ENCODE measurements at places on chromosomes 6 and 20. TPM values are rescaled to one million over a fixed set of nuclear protein-coding genes. Genes with fewer than 3 reads are reported as not detected.

DNA sequence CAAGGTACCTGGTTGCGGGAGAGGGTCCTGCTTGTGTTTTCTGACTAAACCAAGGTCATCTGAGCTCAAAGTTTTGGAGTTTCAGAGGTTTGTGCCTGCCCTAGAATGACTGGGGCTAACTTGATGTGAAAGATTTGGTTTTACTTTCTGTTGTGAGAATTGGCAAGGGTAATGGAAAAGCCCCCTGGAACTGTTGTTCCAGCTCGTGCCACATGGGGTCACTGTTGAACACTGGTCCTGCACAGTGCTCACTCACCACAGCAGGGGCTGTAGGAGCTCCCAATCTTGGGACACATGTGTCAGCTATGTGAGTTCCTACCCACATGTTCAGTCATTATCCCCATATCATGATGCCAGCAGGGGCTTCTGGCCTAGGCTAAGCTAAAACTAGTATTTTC lies 6.5 kb downstream of the TGM6 start:
- peak; percentile 40 for DNase-seq

DNA sequence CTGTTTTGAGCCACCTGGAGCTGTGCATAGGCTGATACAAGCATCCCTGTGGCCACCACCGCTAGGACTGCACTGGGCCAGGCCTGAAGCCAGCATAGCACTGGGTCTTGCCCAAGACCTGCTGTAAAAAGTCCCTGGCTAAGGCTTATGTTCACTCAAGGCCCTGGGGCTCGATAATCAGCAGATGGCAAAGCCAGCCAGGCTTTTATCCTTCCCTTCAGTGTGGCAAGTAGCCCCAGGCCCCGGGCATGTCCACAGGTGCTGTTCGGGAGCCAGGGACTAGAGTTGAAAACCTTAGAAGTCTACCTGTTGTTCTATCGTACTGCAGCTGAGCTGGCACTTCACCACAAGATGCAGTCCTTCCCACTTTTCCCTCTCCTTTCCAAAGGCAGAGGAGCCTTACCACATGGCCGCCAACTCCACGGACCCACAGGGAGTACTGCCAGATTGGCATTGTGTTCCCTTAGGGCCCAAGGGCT lies 226.4 kb upstream of the ZNF217 start:
- no peak for DNase-seq

DNA sequence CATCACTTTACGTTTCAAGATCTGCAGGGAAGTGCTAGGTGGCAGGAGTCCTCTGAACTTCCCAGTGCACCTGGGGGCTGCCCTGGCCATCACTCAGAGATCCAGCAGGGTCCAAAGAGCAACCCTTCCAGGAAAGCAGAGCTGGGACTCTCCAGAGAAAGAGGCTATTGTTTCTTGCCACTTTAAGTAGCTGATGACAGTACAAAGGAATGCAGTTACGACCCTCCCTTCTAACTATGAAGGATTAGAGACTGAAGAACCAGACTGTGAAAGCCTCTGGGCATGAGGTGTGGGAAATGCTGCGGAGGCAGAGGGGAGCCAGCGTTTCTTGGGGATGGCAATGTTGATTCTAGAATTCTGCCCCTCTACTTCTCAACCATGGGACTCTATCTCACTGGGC lies 189.1 kb upstream of the SUPT3H start:
- peak; percentile 83 for DNase-seq

Gene HCRTR2
- total RNA-seq = 0.04 TPM

DNA sequence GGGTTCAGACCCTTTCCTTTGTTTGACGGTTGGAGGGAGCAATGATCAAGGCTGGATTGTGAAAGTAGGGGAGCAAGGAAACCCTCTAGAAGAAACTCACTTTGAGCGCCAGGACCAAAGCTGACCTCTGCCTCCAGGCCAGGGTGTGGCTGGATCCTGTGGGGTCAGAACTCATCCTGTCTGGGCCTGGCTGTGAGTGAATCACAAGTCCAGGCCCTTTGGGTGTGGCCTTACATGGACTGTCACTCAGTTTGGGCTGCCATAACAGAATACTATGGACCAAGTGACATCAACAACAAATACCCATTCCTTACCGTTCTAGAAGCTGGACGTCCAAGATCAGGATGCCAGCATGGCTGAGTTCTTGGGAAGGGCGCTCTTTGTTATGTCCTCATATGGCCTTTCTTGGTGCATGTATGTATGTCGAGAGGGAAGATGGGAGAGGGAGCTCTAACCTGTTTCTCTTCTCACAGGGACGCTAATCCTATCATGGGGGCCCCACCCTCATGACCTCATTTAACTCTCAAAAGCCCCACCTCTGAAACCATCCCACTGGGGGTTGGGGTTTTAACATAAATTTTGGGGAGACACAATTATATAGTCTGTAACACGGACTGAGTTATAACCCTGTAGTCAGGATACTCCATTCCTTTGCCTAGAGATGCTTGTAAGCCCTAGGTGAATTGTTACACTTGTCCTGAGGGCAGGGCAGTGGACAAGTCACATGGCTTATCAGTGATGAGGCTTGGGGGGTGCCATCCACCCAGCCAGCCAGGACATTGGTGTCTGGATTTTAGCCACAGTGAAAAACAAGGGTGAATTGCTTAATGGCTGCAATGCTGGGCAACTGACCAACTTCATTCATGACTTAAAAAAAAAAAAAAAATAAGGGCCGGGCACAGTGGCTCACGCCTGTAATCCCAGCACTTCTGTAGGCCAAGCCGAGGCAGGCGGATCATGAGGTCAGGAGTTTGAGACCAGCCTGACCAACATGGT lies 80.0 kb downstream of the TRMT11 start:
- DNase-seq = no peak

Gene SEL1L2
- not detected for total RNA-seq

GRCh38 chr20:44208165-44208564 lies 2.4 kb downstream of the OSER1 start:
- no peak for DNase-seq

Gene TFAP2D
- total RNA-seq = not detected

Gene ZSCAN12
- 8.4 TPM for total RNA-seq

DNA sequence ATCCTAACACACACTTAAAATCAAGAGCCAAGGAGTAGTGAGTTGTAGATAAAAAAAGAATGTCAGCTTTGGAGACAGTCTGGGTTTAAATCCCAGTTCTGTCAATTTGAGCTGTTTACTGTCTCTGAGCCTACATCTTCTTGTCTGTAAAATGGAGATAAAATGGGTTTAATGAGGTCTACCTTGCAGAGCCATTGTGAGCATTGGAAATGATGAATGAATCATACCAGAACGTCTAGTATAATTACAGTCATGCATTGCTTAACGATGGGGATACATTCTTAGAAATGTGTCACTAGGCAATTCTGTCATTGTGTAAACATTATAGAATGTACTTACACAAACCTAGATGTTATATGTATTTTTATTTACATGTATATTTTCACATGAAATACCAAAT lies 17.6 kb upstream of the SGK2 start:
- no peak for DNase-seq

Gene ACAT2
- 88.6 TPM for total RNA-seq

Gene FUT9
- not detected for total RNA-seq

Gene RTF2
- total RNA-seq = 199 TPM

- DNase-seq = no peak
Observed at GRCh38 chr6:124819346-124819745, 142.9 kb upstream of the RNF217 start.

Gene LRP11
- total RNA-seq = 32.8 TPM

DNA sequence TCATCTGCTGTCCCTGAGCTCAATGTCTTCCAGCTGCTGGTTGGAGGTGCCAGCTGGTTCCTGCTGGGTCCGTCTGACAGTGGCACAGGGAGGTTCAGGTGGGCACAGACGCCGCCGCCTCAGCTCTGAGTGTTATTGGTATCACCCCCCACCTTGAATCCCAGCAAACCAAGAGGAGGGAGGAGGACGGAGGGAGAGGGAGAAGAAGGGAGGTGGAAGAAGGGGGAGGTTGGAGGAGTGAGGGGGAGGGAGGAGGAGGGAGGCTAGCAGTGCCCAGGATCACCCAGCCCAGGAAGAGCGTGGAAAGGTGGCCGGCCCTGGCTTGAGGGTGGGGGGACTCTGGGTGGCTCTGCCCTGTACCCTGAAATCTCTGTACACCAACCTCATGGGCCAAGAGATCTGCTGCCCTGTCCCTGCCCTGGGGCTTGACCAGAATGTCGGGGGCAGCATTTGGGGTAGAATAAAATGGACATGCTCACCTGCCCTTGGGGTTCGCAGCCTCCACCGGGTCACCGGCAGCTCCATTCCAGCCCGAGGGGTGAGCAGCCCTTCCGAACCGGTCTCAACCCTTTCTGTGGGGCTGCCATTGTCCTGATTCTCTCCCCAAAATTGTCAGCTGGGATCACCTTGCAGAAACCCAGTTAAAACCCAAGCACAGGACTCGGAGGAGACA lies 17.1 kb downstream of the NTSR1 start:
- DNase-seq = no peak

GRCh38 chr6:35391240-35391968 lies 49.0 kb downstream of the PPARD start:
- DNase-seq = peak; percentile 12

DNA sequence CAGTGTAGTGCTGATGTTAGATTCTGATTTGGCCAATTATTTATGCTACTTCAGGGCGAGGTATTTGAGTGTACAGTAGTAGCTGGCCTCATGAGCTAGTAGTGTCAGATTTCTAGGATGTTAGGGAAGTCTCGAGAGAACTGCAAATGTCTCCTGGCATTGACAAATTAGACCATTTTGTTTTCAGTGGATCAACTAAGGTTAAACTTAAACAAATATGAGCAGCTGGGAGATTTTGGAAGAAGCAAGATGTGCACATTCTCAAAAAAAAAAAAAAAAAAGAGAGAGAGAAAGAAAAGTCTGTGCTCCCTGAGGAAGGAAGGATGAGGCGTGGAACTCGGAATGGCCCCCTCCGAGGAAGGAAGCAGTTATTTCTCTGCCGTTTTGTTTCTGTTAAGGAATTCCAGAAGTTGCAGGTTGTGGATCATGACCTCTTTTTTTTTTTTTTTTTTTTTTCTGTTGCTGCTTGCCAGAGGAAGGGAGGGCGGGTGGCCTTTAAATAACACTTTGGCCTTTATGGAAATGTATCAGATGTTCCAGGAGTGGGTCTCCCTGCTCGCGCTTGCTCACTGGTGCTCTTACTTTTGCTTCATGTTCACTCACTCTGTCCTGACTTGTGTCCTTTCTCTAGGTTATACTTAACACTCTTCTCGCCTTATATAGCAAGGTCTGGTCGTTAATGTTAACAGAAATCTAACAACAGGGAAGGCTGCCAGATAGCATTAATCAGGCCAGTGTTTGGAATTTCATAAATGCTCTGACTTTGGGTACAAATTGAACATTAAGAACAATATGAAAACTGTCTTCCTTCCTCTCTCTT lies 124.4 kb downstream of the TCP11 start:
- peak; percentile 86 for DNase-seq

GRCh38 chr6:126914172-126914571 lies 204.3 kb upstream of the RSPO3 start:
- DNase-seq = no peak

Gene NELFE
- total RNA-seq = 70.1 TPM

GRCh38 chr6:32234934-32235333 lies 11.1 kb upstream of the NOTCH4 start:
- DNase-seq = peak; percentile 23

Gene OR2B6
- not detected for total RNA-seq

DNA sequence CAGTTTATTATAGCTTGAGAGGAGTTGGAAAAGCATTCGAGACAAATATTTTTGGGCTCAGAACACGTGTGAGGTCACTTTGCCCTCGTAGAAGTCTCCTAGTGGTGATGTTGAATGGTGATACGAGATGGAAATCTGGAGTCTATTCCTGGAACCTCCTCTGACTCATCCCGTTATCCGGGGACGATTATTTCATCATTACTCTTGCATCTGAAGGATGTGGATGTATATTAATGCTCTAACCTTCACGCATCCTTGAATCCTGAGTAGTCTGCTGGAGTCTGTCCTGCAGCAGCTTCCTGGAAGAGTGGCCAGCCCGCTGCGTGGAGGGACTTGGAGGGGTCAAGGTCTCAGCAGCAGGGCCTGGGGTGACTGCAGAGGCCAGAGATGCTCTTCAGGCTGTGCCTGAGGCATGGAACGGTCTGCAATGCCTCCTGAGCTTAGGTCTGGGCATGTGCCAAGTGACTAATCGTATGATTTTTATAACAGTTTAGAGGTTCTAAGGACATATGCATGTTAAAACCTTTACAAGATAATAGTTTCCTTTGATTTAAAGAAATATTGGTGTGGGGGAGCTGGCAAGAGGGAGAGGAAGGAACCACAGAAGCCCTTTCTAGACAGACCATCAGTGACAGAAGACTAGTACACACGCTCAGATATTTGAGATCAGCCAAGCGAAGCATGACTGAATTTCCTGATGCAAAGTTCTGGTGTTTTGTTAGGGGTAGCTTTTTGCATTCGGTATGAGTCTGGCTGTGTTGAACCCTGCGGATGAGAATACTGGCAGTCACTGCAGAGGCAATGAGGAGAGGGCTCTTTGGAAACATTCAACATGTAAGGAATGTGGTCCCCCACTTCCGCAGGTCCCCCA lies 400.2 kb downstream of the QKI start:
- peak; percentile 48 for DNase-seq

Gene TRMT6
- total RNA-seq = 47.1 TPM

GRCh38 chr20:33306228-33306627 lies 23.2 kb downstream of the BPIFB1 start:
- DNase-seq = no peak

Gene OR12D3
- total RNA-seq = not detected

DNA sequence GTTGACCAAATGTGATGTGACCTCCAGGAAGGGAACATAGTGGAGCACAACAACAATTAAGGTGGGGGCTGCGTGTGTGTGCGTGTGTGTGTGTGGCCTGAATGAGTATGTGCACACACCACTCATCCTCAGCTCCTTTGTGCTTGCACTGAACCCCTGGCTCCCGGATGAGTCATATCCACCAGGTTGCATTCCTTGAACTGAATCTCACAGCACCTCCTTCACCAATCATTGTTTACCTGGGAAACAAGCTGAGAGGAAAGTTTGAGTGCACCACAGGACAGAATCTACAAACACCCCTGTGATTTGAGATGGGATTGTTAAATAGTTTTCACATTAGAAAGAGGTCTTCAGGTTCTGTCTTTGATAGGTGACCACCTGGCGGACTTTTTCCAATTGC lies 33.7 kb upstream of the GPR6 start:
- DNase-seq = no peak

Gene RSPH3
- total RNA-seq = 1.8 TPM

GRCh38 chr6:101263596-101263995 lies 129.9 kb upstream of the GRIK2 start:
- no peak for DNase-seq

- no peak for DNase-seq
Observed at GRCh38 chr6:11492464-11493290, 44.9 kb upstream of the TMEM170B start.

Gene PBOV1
- not detected for total RNA-seq

DNA sequence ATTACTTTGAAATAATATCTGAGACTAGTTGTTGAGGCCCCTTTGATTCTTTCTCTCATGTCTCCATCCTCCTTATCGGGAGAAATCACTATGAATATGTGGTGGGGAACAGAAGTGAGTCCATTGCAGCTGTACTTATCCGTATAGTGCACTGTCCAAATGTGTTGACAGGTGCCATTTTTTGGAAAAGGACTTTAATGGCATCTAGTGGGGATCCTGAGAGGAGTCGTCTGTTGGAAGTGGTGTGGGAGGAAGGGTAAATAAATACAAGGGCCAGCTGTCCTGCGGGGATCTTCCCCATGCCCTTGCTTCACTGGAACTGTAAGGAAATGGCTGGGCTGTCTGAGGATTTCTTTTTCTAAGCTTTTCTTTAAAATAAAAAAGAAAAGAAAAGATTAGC lies 19.4 kb downstream of the TPX2 start:
- peak; percentile 93 for DNase-seq

Gene GABRR1
- total RNA-seq = 0.26 TPM

- DNase-seq = peak; percentile 62
Observed at GRCh38 chr6:18823782-18824386, 436.7 kb downstream of the RNF144B start.

Gene GPR63
- total RNA-seq = 8.7 TPM

All from SJCRH30 (cell line).